NCI-H187 (cell line): ENCODE measurements at places on chromosomes 16 and 17.
A peak's percentile ranks its signal among the peaks of the same experiment; 100 is the strongest.

- DNase-seq, result no peak
Observed at GRCh38 chr16:49365711-49366509, 7.7 kb upstream of the C16orf78 start.

GRCh38 chr16:83856792-83857191, 42.1 kb upstream of the MLYCD start:
- DNase-seq, result no peak

DNA sequence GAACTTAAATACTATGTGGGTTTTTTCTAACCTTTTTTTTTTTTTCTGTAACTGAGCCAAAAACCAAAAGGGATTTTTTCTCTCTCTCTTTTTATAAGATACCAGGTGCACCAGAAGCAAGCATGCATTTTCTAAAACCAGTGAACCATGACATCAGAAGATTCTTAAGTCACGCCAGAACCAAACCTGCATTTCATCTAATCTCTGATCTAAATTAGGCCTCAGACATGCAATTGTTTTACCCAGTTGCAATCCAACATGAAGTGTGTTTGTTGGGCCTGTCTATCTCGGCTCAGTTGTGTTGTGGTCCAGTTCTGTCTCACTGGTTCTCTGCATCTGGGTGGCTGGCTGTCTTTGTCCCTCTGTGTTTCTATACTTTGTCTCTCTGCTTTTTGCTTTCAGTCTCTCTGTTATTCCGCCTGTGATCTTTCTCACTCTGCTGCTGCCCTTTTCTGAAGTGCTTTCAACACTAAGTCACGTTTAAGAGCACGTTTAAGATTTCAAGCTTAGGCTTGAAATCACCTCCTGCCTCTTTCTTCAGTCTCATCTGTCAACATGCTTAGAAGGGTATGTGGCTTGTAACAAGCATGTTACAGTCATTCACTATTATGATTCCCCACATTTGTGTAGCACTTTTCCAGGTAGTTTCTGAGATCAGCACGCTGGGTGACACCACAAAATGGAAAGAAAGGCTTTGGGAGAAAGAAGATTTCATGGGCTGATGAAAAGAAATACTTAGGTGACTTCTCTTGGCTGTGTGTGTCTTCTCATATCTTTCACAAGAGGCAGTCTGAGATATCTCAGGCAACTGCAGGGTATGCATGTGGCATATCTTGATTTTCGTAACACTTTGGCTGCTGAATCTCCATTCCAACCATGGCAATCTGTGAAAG, 488.9 kb downstream of the SHISA9 start:
- peak; percentile 1 for DNase-seq

DNA sequence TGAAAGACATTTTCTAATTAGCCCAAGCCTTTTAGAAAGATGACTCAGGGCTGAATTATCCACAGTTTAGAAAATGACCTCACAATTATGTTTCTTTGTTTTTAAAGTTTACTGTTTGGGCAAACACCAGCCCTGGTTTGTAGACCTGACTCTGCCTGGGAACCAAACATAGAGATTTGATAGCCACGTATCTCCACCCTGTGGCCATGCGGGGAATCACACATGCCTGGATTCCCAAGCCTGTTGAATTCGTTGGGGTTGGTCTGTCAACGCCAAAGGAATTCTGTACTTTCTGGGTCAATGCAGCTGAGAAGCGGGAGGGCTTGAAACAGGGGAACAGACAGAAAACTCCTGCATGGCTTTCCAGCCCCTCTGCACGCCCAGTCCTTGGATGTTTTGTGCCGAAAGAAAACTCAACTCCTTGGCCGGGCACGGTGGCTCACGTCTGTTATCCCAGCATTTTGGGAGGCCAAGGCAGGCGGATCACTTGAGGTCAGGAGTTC, 26.9 kb downstream of the CD300A start:
- DNase-seq, result peak; percentile 9

- no peak for DNase-seq
Observed at GRCh38 chr17:49585422-49586027, 9.9 kb downstream of the NXPH3 start.

DNA sequence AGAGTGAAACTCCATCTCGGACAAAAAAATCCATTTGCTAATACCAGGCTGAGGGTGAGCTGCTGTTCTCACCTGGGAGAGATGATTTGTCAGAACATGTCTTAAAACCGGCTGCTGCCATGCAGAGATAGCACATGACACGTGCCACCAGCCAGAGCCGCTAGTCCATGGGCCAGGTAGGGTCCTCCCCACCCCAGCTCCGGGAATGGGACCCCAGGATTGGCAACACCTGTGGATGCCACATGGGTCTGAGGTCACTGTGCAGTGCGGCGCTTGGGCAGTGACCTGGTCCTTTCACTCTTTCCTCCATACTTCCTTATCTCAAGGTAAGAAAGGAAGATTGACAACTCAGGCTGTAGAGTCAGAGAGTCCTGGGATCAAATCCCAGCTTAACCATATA, 393.3 kb upstream of the TNRC6C start:
- DNase-seq, result no peak

DNA sequence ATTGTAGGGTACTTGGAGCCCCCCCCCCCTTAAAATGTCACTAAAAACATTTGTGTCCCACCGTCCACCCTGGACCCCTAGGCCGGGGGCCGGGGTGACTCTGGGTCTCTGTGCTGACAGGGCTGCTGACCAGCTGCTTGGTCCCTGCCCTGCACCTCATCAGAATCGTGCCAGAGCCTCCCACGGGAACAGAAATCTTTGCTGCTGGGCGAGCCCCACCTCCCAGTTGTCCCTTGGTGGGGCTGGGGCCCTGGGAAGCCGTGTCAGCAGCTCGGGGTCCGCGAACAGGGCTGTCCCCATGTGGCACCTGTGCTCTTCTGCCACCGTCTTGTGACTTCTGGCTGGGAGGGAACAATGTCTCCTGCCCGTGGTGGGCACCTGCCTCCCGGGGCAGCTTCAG, 18.5 kb downstream of the KCTD5 start:
- DNase-seq, result no peak
